Activated naive CD8-positive, alpha-beta T cell treated with anti-CD3 and anti-CD28 coated beads, Interleukin-2, amount 10 ng/mL, durations not matched to agents 7 days and 5 days (primary cell): ENCODE measurements at places on chromosomes 2 and 18.
A peak's percentile ranks its signal among the peaks of the same experiment; 100 is the strongest.

DNA sequence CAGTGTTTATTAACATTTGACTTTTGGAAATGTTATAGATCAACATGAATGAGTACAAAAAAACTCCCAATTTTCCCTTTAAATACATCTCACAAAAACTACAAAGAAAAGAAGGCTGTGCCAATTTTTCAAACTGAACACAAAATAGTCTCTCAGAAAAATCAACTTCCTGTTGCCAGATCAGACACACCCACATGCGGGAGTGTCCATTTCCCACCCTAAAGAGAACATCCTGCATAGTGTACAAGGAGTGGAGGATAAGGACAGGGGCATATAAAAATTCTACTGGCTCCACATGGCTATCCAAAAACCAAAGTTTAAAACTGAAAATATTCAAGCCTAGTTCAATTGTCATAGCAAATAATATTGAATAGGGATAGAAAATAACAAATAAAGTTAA, 165.3 kb downstream of the ATAD2B start:
- DNase-seq: no peak

DNA sequence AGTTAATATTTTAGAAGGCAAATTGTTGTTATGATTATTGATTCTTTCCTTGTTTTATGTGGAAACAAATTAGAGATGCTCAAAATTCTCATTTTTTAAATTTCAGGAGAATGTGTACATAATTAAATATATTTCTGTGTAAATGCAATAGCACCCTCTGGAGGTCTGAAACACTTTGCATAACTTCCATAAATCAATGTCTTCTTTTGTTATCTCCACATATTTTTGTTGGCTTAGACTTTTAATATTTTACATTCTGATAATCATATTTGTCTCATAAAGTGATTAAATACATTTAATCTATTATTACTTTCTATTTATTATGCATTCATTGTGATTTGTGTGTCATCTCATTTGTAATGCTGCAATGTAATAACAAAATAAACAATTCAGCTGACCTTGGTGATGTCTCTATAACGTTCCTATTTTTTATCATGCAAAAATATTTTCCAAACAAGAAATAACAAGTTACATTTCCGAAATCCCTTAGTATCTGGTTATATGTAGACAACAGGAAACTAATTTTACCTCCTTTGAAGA, 201.8 kb upstream of the GALNT5 start:
- no peak for DNase-seq

GRCh38 chr2:190628591-190629319, 20.1 kb upstream of the NAB1 start:
- DNase-seq: no peak

DNA sequence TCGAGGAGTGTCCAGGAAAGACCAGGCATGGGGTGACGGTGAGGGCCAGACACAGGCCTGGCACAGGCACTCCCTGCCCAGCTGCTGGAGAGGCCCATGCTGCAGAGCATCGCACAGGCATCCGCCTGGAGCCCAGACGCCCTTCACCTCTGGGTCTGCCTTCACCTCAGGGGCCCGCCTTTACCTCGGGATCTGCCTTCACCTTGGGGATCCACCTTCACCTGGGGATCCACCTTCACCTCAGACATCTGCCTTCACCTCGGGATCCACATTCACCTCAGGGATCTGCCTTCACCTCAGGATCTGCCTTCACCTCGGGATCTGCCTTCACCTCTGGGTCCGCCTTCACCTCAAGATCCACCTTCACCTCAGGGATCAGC, 7.7 kb downstream of the KIF1A start:
- no peak for DNase-seq

GRCh38 chr2:64819774-64820688, 166.3 kb upstream of the SERTAD2 start:
- peak; percentile 37 for DNase-seq

DNA sequence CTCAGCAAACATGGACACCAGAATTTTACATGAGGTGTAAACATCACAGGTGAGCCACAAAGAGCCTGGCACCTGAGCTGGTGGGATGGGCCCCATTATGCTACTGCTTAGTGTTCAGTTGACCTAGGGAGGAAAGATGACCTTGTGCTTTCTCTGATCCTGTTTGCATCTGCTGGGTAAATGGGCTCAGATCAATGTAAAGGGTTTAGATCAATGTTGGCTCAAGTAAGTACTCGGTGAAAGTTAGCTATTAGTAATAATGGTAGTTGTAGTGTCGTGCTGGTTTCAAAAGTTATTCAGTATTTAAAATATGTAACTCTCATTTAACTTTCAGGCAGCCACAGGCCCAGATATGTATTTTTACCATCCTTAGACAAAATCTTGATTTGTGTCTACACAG, 19.8 kb downstream of the ABHD3 start:
- no peak for DNase-seq

DNA sequence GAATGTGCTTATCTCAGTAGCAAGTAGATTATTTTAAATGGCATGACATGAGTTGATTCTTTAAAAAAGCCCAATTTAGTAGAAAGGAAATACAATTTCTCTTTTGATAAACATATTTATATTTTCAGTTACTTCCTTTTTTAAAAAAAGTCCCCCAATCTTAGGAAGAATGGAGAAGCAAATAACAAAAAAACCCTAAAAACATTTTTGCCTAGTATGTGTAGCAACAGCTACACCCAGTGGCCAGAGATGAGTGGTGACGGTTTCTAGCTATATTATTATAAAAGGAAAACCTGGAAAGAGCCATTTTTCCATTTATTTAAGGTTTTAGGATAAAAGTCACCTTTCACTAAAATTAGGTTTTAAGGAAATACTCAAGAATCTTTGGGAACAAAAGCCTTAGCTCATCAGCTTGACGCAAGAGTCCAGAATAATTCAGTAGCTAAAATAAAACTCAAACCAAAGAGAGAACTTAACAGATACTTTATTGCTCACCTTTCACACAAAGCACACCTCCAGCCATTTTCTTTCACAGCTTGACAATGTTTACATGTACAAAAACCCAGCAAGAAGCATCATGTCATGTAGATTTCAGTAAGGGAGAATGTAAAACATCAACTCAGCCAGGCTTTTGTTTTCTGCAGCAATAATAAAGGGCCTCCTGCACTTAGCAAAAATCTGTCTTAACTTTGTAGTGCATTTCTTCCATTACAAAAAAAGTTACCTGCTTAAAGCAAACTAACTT, 15.7 kb downstream of the FAM98A start:
- DNase-seq: no peak

GRCh38 chr18:1296237-1296636, 391.6 kb downstream of the ADCYAP1 start:
- DNase-seq: no peak

GRCh38 chr2:58065248-58065647, 18.6 kb downstream of the VRK2 start:
- DNase-seq: no peak

DNA sequence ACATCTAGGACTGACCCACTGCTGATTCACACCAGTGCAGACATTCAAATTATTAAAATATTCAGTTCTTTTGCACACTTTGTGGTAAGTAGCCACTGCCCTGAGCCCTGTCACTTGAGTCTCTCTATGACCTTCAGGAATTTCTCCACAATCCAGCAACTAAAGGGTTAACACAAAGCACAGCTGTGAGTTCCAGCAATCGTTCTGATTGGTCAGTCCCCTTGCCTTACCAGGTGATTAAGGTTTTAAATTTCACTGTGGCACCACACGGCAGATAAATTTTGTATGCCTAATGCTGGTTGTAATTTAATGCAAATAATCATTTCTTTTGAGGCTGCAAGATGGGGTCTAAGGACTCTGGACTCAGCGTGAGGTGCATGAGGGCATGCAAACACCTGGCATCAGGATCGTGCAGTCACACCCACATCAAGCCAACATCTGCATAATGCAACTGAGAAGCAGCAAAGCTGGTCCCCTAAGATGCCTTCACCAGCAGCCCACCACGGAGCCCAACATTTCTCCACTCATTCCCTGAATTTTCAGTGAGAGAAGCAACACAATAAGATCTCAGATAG, 36.6 kb downstream of the SLC14A1 start:
- no peak for DNase-seq

GRCh38 chr18:45166836-45167551, 448.3 kb upstream of the SLC14A2 start:
- DNase-seq: no peak

GRCh38 chr18:42131066-42131929, 176.3 kb downstream of the PIK3C3 start:
- no peak for DNase-seq

DNA sequence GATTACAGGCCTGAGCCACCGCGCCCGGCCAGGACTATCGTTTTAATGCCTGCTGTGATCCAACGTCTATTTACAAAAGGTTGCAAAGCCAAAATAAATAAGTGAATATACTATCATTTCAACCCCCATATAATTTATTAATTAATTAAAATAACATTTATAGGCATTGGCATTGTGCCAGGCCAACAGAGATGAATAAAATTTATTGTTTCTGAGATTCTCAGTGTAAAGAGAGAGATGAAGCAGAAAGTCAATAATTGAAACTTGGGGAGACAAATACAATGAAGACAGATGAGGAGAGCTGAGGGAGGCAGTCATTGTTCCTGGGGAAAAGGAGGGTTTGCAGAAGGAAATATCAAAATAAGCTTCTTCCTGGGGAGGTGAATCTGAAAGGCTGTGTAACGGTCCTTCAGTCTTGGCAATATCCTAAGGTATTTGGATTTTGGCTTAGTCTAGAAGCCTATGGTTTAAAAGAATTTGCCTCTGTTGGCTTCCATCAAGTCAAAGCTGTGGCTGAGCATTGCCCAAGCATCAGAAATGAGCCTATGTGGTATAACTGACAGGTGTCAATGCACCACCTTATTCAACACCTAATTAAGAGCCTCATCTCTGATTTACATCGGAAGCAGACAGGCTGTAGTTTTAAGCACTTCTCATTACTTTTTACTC, 31.5 kb downstream of the KCNE4 start:
- no peak for DNase-seq

DNA sequence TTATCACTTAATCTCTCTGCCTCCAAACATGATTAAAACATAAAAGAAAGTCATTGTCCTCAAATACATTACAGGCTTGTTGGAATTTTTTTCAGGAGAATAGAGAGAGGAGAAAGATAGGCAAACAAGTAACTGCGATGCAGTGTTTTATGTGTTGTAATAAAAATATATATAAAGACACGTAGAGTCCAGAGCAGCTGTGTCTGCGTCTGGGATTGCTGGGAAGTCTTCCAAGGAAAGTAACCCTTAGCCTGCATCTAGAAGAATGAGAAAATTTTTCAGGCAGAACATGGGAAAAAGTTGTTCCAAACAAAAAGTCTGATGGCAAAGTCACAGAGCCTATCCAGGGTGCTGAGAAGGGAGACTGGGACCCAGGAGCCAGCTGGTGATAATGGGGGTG, 91.8 kb upstream of the ST6GAL2 start:
- DNase-seq: no peak

GRCh38 chr2:197208024-197208423, 102.6 kb downstream of the ANKRD44 start:
- no peak for DNase-seq

DNA sequence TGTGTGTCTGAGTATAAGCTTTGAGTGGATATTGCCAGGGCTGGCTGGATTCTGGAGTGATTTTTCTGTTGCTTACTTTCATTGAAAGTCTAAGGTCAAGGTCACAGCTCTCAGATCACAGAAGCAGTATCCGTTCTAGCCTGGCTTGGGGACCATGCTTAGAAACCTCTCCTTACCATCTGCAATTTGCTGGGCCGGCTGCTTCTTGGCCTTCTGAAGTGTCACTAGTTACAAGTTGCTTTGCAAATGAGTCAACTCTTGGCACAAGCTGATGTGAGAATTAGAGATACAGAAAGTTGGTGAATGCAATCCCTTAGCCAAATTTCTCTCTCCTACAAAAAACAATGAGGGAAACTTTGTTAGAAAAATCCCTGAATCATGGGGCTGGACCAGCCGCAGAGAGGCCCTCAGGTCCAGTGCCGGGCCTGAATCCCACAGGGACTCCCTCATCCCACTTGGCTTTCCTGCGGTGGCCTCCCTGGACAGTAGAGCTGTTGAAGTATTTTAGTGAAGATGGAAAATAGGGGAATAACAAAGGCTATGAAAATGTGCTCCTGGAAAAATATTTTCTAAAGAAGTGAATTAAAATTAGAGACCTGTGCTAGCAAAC, 92.7 kb upstream of the CNGA3 start:
- DNase-seq: no peak

DNA sequence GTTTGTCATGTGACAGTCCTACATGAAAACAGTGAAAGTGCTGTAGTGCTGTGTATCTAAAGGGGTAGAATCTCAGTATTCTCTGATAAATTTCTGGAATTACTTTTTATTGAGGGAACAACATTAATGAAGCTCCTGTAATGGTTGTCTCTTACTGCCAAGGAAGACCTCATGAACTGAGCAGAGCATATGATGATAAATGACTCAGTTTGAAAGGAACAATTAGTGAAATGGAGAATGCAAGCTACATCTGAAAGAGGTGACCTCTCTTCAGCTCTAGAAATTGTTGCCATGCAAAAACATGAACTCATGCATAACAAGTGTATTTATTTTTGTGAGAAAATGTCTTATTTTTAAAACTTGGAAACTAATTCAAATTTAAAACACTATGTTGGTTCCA, 93.6 kb downstream of the SCN9A start:
- no peak for DNase-seq

DNA sequence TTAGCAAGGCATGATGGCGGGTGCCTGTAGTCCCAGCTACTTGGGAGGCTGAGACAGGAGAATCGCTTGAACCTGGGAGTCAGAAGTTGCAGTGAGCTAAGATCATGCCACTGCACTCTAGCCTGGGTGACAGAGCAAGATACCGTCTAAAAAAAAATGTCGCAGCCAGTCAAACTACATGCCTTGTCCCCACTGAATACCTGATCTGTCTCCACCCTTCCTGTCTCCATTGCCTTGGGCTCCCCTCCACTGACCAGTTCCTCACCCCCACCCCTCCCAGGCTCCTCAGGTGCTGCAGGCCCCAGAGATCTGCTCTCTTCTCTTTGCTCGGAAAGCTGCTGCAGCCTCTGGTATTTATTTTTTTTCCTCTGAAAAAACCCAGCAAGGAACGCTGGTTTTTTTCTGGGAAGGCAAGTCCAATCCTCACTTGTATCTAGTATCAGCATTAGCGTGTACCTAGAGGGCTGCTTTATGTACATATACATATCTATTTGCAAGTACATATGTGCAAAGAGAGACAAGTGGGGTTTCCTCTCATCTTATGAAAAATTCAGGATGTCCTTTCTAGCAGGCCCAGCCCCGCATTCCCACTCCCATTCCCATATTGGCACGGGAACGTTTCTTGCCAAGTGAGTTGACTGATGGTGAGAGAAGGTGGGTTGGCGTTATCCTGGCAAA, 4.4 kb downstream of the PSD4 start:
- DNase-seq: no peak

GRCh38 chr18:50559752-50560680, at the start of gene MAPK4:
Gene MAPK4, plus strand, starts transcription at chr18:50560087. Its CDS starts 103,872 bp downstream, at chr18:50663959.
- DNase-seq: peak; percentile 59
